ENCODE measurements at places on chromosomes 5 and 9.

DNA sequence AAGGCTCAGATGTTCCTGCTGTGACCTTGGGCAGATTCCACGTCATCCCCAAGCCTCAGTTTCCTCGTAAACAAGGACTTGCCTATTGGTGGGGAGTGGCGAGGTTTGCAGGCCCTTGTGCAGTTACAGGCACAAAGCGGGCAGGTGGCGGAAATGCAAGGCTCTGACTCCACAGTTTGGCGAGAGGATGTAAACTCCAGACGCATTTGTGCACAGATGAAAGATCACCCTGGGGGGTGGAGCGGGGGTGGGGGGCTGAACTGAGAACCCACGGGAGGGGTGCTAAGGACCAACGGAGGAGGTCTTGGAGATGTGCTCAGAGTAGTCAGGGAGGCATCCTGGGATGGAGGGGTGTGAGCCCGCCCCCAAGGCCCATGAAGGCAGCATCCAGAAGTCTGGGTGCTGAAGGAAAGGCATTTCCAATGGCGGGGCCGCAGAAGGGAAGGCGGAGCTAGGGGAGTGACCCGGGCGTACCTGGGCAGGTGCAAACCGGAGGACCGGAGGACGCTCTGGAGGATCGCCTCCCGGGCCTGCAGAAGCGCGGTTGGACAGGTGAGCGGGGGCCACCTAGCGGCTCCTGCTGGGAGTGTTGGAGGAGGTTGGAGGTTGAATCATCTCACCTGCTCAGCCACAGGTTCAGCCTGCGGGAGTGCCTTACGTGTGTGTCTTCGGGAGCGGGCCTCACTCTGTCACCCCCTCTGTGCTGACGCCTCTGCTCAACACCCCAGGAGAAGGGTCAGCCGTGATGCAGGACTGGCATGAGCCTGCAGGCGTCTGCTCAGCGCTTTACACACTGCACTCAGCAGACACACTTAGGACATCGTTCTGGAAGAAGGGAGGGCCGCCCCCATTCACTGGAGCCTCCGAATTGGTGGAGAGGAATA is 1.9 kb upstream of the FIBCD1 start:
- DNase-seq, result peak; percentile 78

DNA sequence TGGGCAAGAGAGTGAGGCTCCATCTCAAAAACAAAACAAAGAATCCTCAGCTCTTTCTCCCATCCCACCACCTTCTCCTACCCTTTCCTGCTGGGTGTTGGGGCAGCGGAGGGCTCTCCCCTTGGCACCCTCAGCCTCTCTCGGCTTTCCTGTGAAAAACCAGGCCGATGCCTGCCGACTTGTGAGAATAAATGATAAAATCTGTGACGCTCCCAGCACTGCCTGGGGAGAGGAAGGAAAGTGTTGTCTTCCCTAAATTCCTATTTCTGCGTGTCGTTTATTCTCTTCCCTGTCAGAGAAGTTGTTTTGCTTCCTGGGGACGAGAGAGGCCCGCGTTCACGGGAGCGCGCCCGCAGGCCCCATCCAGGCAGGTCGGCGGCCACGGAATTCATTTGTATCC is 19.7 kb downstream of the NEK6 start:
- no peak for DNase-seq

DNA sequence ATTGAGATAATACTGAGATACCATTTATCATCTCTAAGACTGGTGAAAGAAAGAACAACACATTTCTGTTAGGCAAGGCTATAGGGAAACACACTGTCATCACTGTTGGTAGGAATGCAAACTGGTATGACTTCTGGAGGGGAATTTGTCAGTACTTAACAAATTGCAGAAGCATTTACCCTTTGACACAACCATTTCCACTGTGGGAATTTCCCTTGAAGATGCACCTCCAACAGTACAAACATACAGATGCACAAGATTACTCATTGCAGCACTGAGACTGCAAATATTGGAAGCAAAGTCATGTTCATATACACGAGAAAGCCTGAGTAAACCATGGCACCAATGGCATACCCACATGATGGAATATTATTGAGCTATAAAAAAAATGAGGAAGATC is 17.6 kb downstream of the GM2A start:
- DNase-seq, result no peak

- DNase-seq, result no peak
These were observed 167.8 kb downstream of the COL23A1 start for GRCh38 chr5:178422400-178422775.

DNA sequence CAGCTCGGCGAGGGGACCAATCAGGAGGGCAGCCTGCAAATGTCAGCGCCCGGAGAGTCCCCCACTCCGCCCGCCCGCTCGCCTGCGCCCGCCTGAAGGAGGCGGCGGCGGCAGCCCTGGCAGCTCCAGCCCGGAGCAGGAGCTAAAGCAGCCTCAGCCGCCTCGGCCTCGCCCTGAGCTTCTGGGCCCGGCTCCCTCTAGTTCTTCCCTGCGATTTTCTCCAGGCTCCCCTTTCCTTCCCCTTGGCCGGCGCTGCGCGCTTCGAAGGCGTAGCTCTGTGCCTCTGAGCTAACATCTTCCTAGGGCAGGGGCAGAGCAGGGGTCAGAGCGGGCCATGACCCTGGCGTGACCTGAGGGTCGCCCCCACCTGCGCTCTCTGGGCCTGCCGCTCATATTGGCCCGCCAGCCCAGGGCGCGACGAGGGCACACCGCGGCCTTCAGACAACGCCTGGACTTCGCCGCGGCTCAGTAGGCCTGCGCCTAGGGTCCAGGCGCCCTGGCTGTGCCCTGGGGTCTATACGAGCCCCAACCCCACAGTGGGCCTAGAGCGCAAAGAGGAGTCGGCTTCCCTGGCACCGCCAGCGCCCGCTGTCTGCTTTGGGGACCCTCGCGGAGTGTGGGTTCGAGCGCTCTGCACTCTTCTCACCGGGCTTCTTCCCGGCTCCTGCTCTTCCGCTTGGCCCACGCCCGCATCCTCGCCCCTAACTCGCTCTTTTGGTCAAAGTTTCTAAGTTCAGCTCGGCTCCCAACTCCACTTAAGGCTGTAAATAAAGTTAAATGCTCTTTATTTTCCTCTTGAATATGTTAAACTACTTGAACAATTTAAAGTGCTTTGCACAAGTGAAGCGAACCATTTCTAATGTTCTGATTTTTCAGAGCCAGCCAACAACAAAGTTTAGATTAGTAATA is 504 bp upstream of the OTP start:
- peak; percentile 83 for DNase-seq

DNA sequence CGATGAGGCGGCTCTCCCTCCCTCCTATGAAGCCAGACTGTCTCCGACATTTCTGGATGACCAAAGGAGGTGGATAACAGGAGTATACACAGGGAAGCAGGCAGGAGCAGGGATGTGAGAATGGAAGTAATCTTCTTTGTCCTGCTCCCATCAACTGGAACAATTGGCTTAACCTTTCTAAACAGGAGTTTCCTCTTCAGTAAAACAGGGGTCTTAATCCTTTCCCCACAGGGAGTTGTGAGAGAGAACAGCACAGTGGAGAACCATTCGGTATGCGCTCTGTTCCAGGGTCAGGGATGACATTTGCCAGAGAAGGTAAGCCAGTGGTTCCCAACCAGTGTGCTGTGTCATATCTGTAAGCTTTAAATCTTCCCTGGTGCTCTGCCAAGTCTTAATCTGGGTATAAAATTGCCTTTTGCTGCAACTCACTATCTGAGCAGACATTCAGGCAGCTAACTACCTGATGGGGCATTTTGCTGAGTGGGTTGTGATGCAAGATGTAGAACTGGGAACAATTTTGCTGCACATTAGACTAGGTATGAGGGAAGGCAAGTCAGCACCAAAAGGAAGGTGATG is 294.8 kb upstream of the KIF2A start:
- DNase-seq, result no peak

DNA sequence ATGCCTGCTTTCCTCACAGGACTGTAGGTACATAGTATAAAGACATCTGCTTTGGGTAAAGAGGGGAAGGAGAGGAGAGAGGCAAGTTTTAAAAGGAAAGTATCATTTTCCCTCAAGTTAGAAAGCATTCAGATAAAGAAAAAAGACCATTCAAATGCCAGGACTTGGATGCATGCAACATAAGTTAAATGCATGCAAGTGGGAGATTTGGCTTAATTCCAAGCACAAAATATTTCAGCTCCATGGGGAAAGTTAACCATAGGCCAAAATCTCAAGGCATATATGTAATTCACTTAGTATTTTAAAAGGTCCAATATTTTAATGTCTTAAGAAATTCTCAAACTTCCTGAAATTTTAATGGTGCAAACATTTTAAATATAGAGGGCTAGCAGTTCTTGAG is 36.4 kb downstream of the POU5F2 start:
- no peak for DNase-seq

DNA sequence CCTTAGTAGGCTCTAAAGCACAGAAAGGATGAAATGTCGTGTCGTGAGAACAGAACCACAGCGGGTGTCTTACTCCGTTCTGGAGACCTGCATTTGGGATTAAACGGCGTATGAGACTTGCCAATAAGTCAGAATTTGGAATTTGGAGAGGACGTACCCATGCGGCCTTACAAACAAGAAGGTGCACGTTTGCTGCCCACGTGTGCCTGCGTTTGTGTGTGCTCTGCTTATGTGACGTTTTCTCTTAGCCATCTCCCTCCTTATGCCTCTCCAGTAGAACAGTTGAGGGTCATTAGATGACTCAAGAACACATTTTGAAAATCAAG is 171.6 kb upstream of the OTULINL start:
- no peak for DNase-seq

Measured in glutamatergic neuron (in vitro differentiated cells).